Mesothelial cell of epicardium (in vitro differentiated cells): ENCODE measurements at places on chromosomes 6 and 20.

DNA sequence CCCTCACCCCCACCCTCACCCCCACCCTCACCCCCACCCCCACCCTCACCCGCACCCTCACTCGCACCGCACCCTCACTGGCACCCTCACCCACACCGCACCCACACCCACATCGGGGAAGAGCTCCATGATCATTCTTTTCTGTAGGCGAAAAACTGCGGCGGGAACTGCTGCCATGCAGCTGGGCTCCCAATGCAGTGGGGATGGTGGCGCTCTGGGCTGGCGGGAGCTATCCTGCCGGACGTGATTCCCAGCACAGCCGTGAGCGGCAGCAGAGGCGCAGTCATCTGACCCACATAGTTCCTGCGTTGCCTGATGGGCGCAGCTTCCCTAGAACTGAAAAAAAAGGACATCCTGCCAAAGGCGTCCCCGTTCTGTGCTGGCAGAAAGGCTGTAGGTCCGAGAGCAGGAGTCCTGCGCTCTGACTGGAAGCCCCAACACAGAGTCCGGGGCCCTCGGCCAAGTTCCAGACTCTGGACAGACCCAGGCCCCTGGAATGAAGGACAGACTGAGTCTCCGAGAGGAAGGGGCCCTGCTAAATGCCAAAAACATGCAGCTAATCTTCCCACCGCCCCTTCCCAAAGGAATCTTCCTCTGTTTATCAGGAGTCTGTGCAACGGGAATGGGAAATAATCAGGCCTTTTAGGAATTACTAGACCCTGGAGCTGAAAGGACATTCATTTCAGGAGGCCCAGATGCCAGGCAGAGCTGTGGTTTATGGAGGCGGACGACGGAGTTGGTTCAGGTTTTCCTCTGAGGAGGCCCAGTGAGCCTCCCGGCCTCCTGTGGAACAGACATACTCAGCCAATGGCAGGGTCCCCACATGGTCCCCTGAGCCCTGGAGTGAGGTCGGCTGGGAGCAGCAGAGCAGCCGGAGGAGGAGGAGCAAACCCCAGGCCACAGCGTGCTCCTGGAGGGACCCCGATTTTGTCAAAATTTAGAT is 14.1 kb upstream of the TCFL5 start:
- H3K36me3 ChIP-seq = no peaks in the 10 kb centered on the region
- H3K27me3 ChIP-seq = no peaks in the 10 kb centered on the region
- H3K4me1 ChIP-seq = peaks cover 23% of the 10 kb centered on the region
- peak overlapping the region; percentile 95 for H3K27ac ChIP-seq
- peak; percentile 79 for DNase-seq
- H3K4me3 ChIP-seq = peak overlapping the region; percentile 73

- DNase-seq = no peak
- no peaks in the 10 kb centered on the region for H3K36me3 ChIP-seq
- peaks cover 10% of the 10 kb centered on the region for H3K4me1 ChIP-seq
Measured at GRCh38 chr6:99606656-99607415, at the start of gene PRDM13. TSS of gene PRDM13 (plus strand) at chr6:99606833. CDS start at chr6:99607035, 202 bp downstream.

DNA sequence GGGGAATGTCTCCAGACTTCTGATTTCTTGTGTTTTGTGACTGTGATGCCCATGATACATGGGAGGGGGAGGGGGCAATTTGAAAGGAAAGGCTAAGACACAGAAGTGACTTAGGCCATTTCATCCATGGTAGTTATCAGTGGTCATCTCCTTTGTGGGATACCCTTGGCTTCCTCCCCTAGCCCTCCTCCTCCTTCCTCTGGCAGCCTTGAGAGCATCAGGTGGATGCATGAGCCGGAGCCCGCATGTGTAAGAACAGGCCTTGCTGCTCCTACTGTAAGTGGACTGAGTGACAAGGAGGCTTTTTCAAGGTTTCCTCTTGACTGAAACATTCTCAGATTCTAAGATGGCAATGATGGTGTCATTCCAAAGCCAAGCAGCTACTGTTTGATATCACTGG is 874 bp downstream of the CD83 start:
- no peak overlapping the region for H3K27ac ChIP-seq
- peak overlapping the region; percentile 91 for H3K4me3 ChIP-seq

- H3K27ac ChIP-seq = no peak overlapping the region
- H3K4me1 ChIP-seq = no peaks in the 10 kb centered on the region
- no peak overlapping the region for H3K4me3 ChIP-seq
- no peak for DNase-seq
Measured at GRCh38 chr6:155364844-155365437, 50.7 kb upstream of the TFB1M start.

DNA sequence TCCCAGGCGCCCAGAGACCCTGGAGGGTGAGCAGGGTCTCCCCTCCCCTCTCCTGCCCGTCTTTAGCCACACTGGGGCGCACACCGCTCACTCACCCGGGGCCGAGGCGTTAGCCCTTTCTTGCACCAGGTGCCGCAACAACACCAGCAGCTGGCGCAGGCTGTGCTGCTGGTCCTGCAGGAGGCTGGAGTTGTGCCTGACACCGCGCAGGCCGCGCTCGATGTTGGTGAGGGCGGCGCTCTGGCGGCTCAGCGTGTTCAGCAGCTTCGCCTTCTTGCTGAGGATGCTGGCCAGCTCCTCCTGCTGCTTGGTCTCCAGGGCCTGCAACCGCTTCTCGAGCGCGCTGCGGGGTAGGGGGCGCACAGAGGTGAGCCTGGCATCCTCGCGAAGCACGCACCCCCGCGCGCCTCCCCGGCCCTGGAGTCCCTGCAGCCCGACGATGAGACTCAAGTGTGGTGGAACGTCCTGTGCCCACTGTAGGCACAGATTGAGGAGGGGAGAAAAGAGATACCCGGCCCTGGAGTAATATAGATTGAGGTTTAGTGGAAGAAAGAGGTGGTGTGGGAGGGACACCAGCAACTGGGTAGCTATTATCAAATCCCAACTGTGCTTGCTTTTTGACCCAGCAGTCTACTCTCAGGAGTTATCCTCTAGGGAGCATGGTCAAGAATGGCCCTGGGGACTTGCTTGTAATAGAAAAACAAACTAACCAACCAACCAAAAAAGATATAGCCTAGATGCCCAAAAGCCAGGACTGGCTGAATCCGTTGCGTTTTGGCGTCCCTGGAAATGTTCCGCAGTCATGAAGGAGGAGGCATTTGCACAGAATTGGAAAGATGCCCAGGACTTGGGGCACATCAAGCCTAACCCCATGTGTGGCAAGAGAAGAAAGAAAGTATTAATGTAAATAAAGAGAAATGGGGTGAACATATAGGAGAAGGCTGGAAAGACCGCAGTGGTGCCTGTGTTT is 30.9 kb downstream of the ANGPT4 start:
- H3K36me3 ChIP-seq = no peaks in the 10 kb centered on the region
- H3K4me1 ChIP-seq = peaks cover 1% of the 10 kb centered on the region
- peak; percentile 61 for DNase-seq
- no peak overlapping the region for H3K27ac ChIP-seq
- H3K4me3 ChIP-seq = no peak overlapping the region

DNA sequence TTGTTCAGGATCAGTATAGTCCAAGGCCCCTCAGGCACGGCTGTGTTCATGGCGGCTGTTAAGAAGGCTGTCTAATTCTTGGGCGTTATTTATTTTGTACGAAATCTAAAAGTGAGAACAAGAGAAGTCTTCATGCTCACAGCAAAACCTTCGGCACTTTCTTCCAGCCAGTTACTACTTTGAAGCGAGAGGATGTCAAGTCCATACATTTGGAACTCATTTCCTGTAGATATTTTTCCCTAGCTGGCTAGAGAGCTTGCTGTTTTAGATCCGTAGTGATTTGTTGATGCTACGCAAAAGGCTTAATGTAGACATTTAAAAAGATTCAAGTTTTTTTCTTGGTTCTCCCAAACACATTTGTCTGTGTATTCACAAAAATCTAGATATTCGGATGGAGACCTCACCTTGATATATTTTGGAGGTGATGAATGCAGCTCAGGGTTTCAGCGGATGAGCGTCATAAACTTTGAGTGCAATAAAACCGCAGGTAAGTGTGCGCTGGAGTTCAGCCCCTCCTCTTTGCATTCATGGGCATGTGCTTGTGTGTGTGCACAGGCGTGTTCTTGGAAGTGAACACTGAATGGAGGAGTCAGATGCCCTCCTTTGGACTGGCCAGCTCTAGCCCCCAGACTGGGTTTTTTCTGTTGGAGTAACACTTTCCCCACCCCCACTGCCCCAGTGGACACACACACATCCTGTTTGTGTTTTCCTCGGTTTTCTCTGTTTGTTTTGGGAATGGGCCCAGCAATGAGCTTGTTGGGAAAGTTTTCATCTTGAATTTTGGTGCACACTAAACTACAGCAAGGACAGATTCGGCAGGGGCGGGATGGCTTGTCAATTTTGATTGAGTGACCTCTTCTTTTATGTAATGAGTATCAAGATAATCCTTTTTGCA is 65.4 kb downstream of the IGF2R start:
- peaks cover 21% of the 10 kb centered on the region for H3K4me1 ChIP-seq
- H3K27ac ChIP-seq = peak overlapping the region; percentile 35
- H3K36me3 ChIP-seq = peaks cover 35% of the 10 kb centered on the region
- H3K27me3 ChIP-seq = no peaks in the 10 kb centered on the region

- H3K27ac ChIP-seq = no peak overlapping the region
- H3K27me3 ChIP-seq = peaks cover 15% of the 10 kb centered on the region
- H3K36me3 ChIP-seq = no peaks in the 10 kb centered on the region
- H3K4me1 ChIP-seq = peaks cover 6% of the 10 kb centered on the region
- H3K4me3 ChIP-seq = no peak overlapping the region
Measured at GRCh38 chr6:232982-233640, 59.2 kb upstream of the DUSP22 start.

- H3K36me3 ChIP-seq = no peaks in the 10 kb centered on the region
- no peak for DNase-seq
- peak overlapping the region; percentile 31 for H3K27ac ChIP-seq
- H3K4me3 ChIP-seq = no peak overlapping the region
- no peaks in the 10 kb centered on the region for H3K27me3 ChIP-seq
Measured at GRCh38 chr6:91305755-91306154, 718.9 kb upstream of the MAP3K7 start.

DNA sequence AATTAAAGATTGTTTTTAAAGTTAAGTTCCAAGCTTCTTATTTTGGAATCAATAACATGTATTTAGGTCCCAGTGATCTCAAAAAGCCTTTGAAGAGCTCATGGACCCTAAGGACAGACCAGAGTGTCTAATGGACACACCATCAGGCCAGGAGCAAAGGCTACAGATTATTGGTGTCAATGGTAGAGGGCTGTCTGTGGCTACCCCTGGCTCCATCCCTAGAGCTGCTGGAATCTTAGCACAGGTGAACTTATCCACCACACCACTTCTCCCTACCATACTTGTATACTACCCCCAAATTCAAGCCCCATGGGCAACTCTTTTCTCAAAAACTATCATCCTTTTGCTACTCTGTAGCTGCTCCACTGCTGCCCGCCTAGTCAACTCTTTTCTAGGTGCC is 79.4 kb upstream of the BEND6 start:
- no peaks in the 10 kb centered on the region for H3K4me1 ChIP-seq
- H3K36me3 ChIP-seq = peaks cover 3% of the 10 kb centered on the region
- H3K27ac ChIP-seq = no peak overlapping the region

DNA sequence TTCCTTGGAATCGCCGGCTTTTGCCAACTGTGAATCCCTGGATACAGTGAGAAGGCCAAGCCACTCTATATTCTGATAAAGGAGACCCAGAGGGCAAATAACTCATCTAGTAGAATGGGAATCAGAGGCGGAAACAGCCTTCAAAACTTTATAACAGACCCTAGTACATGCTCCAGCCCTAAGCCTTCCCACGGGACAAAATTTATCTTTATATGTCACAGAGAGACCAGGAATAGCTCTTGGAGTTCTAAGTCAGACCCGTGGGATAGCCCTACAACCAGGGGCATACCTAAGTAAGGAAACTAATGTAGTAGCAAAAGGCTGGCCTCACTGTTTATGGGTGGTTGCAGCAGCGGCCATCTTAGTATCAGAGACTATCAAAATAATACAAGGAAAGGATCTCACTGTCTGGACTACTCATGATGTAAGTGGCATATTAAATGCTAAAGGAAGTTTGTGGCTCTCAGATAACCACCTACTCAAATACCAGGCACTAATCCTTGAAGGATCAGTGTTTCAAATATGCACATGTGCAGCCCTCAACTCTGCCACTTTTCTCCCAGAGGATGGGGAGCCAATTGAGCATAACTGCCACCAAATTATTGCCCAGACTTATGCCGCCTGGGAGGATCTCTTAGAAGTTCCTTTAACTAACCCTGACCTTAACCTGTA is 29.5 kb downstream of the CEP85L start:
- no peaks in the 10 kb centered on the region for H3K27me3 ChIP-seq
- no peak for DNase-seq
- H3K4me3 ChIP-seq = no peak overlapping the region
- peaks cover 51% of the 10 kb centered on the region for H3K36me3 ChIP-seq

GRCh38 chr20:50953821-50954220 is 4.5 kb downstream of the DPM1 start:
- H3K36me3 ChIP-seq = peaks cover 8% of the 10 kb centered on the region
- no peak overlapping the region for H3K4me3 ChIP-seq
- no peak overlapping the region for H3K27ac ChIP-seq
- no peak for DNase-seq

GRCh38 chr6:16903470-16903869 is 142.2 kb upstream of the ATXN1 start:
- DNase-seq = no peak
- H3K27me3 ChIP-seq = peaks cover 3% of the 10 kb centered on the region
- H3K4me3 ChIP-seq = no peak overlapping the region
- H3K36me3 ChIP-seq = no peaks in the 10 kb centered on the region

DNA sequence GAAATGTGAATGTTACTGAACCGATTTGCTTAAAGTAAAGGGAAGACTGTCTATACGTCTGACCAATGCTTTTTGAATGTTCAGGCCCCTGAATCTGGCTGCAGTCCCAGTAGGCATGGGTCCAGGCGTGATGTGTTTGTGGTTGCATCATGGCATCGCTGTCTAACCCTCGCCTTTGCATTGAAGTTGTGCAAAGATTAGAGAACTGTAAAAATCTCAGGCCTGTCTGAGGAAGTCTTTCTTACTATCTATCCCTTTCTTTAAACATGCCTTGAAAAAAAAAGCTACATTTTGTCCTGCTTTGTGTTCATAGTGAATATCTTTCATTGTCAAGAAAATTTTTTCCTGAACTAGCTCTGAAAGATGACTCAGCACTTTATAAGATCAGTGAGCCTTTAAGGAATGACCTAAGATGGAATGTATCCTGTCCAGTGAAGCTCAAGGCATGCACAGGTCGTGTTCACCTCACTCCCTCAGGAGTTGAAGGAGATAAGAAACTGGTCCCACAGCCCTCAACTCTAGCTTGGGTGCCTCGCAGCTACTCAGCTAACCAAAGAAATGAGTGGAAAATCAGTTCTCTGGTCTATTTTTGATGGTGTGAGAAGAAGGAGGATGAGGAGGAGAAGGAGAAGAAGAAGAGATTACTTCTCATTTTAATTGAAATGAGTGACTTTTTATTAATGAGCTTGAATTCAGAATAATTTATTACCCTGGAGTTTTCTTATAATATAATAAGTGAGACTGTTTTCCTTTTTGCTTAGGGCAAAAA is 48.6 kb downstream of the TPD52L1 start:
- peaks cover 59% of the 10 kb centered on the region for H3K4me1 ChIP-seq
- peaks cover 11% of the 10 kb centered on the region for H3K36me3 ChIP-seq
- no peaks in the 10 kb centered on the region for H3K27me3 ChIP-seq
- peak overlapping the region; percentile 50 for H3K4me3 ChIP-seq
- peak overlapping the region; percentile 99 for H3K27ac ChIP-seq
- no peak for DNase-seq

DNA sequence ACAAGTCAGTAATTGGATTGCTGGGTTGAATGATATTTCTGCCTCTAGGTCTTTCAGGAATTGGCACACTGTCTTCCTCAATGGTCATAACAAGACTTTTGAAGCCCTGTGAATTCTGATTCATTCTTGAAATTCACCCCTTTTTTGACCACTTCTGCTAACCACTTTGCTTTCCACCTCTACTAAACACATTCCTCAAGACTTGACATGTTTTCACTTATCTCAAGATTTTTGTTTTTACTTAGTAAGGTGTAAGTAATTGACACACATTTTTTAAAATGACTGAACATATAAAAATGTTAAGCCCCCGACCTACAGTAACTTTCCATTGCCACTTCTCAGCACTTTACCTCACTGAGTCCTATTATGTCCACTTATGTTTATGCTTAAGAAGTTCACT is 239.1 kb downstream of the GRM1 start:
- DNase-seq = no peak
- H3K27ac ChIP-seq = no peak overlapping the region
- H3K36me3 ChIP-seq = no peaks in the 10 kb centered on the region
